ENCODE measurements at places on chromosomes 2 and 18.
A peak's percentile ranks its signal among the peaks of the same experiment; 100 is the strongest.

- DNase-seq, result no peak
Measured at GRCh38 chr18:7590826-7591560, 23.9 kb downstream of the PTPRM start.

DNA sequence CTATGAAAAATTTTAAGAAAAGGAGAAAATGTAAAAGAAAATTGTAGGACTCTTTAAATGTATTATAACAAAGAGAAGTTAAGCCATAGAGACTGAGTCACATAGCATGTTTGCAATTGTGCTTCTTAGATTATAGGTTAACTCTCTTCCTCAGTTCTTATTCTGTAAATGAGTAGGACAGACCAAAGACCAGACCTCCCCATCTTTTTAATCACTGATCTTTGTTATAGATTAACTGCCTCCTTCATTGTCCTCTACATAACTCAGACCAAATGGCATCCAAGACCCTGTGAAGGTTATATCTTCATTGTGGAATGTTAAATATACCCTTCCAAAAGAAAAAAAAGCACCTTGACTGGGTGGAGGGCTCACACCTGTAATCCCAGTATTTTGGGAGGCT is 316.9 kb upstream of the LRRTM4 start:
- DNase-seq, result no peak

DNA sequence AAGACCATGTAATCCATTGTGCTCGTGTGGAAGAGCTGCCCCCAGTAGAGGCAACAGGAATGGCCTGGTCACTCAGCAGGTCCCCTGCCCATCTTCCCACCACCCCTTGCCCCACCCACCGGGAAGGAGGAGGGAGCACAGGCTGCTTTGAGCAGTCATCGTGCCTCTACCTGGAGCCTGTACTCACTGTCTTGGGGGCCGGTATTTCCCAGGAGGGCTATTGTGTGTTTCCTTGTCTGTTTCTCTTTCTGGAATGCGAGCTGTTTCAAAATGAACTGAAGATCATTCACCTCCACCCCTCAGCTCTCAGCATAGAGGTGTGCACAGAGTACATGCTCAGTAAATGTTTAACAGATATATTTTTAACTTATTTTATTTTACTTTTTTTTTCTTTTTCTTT is 7.7 kb upstream of the AMMECR1L start:
- no peak for DNase-seq

GRCh38 chr2:28869494-28870145 is 489 bp downstream of the TRMT61B start:
- DNase-seq, result peak; percentile 10

DNA sequence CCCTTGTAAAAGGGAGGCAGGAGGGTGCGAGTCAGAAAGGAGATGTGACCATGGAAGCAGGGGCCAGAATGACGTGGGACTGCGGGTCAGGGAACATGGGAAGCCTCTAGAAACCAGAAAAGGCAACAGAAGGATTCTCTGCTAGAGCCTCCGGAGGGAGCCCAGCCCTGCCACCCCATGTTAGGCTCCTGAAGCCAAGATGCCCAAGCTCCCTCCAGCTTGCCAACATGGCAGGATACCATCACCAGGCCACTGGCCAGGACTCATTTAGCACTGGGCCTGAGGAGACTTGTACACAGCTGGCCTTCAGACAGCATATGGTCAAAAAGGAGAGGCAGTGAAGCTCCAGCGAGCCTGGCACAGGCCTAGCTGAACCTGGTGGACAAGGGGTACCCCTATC is 5.6 kb downstream of the TMEM247 start:
- DNase-seq, result no peak

DNA sequence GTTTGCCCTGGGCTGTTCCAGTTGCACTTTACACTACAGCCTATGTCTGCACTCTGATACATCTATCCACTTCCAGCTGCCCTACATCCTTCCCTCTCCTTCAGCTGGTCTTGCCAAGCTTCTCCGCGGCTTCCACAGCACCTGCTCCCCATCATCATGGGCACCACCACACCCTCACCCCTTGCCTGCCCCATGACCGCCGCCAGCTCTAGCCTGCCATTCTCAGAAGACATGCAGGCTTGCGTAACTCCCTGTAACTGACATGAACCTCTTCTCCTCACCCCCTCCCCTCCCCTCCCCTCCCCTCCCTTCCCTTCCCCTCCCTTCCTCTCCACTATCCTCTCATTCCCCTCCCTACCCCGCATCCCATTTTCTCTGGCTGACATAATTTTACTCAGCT is 46.0 kb downstream of the PAX8 start:
- DNase-seq, result no peak

Data from progenitor cell of endocrine pancreas (in vitro differentiated cells).